ENCODE measurements at places on chromosomes 13 and 19.
A peak's percentile ranks its signal among the peaks of the same experiment; 100 is the strongest.

DNA sequence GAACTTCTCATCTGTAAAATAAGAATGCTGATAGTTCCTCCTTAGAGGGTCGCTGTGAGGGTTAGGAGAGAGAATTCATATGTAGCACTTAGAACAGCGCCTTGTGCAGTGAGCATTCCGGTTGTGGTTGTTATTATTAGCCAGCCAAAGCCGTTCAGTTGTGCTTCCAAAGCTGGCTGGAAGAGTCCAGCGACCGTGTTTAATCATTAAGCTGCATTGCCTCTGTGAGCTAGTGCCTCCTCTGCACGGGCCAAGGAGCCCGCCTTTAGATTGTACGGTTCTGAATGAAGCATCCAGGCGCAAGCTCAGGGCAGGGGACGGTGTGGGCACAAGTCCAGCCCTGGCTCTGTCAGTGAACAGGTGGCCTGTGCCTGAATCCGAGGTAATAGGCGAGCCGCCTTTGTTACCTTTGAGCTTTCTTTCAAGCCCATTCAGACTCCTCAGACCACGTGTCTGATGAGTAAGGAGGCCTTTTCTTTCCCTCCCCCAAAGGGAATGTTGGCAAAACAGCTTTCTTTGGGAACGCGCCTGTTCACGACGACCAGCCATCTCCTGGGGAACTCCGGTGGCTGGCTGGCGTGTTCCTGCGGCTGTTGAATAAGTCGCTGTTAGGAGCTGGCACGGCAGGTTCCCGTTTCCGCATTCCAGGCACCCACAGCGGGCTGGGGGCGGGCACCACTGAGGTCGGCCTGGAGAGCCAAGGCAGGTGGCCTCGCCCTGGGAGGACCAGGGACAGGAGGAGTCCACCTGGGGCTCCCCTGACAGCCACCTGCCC is 25.1 kb downstream of the SIPA1L3 start:
- no peak for DNase-seq

GRCh38 chr13:22336460-22336859 is 665.6 kb downstream of the FGF9 start:
- DNase-seq: no peak

- DNase-seq: peak; percentile 57
Observed at GRCh38 chr13:102402290-102402689, 442 bp upstream of the FGF14 start.

DNA sequence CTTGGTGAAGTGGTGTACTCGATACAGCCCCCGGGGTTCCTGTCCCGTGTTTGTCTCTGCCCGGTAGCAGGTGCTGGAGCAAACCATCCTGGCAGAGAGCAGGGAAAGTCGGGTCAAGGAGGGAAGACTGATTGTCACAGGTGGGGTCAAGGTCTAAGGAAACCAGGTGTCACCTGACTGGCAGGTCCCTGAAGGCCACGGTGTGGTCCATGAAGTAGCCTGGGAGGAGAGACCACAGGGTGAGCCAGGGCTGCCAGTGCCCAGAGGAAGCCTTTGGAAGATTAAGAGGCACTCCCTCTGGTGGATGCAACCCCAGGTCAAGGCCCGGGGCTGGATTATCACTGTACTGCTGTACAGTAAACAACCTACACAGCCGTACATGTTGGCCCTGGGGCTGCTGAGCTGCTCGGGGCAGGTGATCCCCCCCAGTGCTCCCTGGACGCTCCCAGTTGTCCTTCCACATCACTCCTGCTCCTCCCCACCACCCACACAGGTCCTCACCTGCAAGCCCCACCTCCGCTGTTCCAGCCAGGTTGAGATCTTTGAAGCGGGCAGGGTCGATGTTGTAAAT is 6.0 kb upstream of the CCER2 start:
- no peak for DNase-seq

- no peak for DNase-seq
Observed at GRCh38 chr19:16628984-16629691, 1.1 kb upstream of the MED26 start.

DNA sequence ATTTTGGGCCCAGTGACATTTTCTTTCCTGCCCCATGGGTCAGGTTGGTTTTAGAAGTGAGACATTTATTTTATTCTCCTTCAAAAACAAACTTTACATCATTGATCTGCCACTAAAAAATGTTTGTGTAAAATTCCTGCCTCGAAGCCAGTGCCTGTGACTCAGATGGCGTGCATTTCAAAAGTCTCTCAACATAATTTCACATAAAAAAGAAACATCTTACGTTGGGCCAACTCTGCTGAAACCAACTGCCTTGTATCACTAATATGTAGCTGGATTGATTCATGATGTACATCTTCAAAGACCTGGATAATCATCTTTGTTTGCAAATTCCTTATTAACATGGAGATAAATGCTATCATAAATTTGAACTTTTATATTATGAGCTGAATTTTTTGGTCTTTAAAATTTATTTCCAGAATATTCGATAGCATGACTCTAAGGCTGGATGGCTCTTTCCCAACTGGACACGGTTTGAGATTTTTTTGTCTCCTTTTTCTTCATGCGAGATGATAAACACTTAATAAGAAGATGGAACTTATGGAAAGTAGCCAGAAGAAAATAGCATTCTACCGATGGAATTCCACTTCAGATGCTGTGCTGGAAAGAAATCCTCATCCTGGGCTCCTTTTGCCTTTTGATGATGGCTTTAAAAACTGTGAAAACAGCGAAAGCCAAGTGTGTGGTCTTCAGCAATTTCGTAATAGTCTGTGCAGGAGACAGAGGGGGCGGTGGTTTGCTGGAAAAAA is 420.5 kb downstream of the FGF9 start:
- no peak for DNase-seq

- no peak for DNase-seq
Observed at GRCh38 chr19:3386447-3387234, 20.3 kb downstream of the NFIC start.

GRCh38 chr19:2391118-2391725 is 31.2 kb downstream of the TMPRSS9 start:
- DNase-seq: no peak

DNA sequence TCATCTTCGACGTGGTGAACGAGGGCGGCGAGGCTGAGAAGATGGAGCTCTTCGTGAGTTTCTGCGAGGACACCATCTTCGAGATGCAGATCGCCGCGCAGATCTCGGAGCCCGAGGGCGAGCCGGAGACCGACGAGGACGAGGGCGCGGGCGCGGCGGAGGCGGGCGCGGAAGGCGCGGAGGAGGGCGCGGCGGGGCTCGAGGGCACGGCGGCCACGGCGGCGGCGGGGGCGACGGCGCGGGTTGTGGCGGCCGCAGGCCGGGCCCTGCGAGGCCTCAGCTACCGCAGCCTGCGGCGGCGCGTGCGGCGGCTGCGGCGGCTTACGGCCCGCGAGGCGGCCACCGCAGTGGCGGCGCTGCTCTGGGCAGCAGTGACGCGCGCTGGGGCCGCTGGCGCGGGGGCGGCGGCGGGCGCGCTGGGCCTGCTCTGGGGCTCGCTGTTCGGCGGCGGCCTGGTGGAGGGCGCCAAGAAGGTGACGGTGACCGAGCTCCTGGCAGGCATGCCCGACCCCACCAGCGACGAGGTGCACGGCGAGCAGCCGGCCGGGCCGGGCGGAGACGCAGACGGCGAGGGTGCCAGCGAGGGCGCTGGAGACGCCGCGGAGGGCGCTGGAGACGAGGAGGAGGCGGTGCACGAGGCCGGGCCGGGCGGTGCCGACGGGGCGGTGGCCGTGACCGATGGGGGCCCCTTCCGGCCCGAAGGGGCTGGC is 52.6 kb downstream of the MAP4K1 start:
- DNase-seq: peak; percentile 67

DNA sequence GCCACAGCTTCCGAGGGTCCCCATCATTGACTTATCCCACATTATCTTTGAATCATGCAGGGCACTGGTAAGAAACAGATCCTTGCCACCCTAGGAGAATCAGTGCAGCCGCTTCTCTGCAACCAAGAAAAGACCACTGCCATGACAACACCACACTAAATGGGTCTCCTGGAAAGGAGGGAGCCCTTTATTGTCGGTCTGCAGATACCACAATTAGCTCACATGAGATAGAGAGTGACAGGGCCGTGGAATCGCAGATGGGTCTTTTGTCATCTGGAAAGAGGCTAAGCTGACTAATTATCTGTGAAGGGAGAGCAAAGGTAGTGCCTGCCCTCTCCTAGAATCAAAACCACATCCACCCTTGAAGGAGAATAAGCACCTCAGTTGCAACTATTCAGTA is 178.3 kb upstream of the MYO16 start:
- no peak for DNase-seq

DNA sequence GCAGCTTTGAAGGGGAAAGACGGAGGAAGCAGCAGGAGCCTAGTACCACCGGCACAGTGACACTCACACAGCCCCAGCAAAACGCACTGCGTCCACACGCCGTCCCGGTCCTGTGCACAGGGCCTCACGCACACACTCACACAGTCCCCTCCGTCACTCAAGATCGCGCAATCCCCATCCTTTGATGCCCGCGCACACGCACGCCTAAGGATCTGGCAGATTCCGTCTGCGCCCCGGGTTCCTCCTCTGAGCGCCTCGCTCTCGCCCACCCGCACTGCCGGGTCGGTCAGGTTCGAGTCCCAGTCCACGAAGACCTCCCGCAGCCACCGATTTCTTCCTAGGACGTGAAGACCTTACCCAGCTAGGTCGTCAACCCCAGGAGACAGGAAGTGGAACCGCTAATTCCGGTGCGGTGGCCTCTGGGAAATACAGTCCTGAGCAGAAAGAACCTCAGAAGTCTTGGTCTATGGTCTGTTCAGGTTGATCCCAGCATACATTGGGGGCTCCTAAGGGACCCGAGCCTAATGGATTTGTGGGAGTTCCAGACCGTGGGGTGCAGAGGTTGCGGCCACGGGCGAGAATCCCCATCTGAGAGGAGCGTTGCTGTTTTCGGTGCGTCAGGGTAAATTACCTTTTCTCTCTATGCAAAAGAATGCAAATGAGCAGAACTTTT is at the start of gene ZNF780B:
ZNF780B (minus strand) TSS at position 400 of the 673 bp plus-strand sequence. CDS start 5,899 bp downstream, outside the sequence.
- peak; percentile 82 for DNase-seq

- DNase-seq: no peak
Observed at GRCh38 chr13:25973085-25973484, 78.7 kb downstream of the SHISA2 start.

DNA sequence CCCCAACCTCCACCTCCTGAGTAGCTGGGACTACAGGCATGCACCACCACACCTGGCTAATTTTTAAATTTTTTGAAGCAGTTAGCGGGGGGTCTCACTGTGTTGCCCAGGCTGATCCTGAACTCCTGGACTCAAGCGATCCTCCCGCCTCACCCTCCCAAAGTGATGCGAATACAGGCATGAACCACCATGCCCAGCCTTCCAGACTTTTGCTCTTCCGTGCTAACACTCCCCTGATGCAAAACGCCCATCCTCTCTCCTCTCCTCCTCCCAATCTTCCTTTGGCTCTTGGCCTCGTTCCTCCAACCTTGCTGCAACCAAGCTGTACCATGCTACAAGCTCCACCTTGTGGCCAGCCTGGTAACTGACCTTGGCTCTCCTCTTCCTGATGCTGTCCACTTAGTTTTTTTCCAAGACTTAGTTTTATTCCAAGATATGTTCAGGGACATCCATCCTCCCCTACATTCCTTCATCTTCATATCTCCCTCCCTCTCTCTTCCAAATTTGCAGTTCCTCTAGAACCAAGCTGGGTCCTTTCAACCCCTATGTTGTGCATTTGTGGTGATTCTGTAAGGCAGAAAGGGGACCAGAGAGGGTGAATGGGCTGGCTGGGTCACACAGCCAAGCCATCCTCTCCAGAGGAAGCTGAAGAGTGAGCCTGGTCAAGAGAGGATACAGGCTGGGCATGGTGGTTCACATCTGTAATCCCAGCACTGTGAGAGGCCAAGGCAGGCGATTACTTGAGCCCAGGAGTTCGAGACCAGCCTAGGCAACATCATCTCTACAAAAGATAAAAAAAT is 32.8 kb downstream of the TINCR start:
- peak; percentile 85 for DNase-seq

GRCh38 chr13:100333141-100333540 is 244.2 kb downstream of the PCCA start:
- no peak for DNase-seq

Measured in activated CD8-positive, alpha-beta memory T cell treated with anti-CD3 and anti-CD28 coated beads, Interleukin-2, amount 50 U/mL, for 48 hours (primary cell).